ENCODE measurements at places on chromosomes 3 and 15.

DNA sequence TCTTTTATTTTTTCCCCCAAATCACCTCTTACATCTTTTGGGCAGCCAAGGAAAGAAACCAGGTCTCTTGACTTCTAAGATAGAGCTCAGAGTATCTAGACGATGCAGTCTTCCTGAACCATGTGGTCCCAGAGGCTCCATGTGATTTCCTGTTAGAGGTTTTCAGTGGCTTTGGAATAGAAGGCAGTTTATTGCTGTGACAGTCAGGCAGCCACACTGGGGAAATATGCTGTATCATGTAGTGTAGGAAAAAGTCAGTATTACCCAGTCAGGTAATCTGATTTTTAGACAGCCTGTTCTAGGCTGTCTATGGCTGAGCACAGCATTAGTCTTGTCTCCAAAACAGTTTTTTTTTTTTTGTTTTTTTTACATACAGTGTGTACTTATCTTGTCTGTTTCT, 294.3 kb downstream of the THSD4 start:
- DNase-seq = no peak

GRCh38 chr3:188421151-188421821, 267.3 kb downstream of the LPP start:
- no peak for DNase-seq

DNA sequence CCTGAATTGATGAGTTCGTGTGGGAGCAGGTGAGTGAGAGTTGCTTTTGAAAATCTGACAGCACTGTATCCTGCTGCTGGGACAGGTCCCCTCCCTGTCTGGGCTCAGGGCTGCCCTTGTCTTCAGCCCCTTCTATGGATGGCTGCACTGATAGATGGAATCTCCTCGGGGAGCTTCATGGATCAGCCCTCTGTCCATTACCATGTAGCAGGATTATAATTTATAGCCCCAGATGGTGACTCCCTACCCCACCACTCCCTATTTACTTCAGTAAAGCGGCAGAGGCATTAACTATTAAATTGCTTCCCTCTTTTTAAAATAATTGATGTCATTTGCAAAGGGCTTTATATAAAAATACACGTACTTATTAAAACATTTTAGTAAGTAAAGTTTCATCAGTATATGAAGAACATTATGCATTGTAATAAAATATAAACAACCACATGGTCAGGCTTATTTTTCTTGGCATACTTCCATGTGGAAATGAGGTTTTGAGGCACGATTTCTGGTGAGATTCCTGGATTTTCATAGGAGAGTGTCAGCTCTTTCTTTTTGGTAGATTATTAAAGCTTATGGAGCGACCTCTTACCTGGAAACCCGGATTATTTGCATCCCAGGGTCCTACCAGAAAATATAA, 38.5 kb downstream of the MAP3K13 start:
- DNase-seq = no peak

GRCh38 chr3:28053759-28054158, 187.7 kb upstream of the CMC1 start:
- no peak for DNase-seq

DNA sequence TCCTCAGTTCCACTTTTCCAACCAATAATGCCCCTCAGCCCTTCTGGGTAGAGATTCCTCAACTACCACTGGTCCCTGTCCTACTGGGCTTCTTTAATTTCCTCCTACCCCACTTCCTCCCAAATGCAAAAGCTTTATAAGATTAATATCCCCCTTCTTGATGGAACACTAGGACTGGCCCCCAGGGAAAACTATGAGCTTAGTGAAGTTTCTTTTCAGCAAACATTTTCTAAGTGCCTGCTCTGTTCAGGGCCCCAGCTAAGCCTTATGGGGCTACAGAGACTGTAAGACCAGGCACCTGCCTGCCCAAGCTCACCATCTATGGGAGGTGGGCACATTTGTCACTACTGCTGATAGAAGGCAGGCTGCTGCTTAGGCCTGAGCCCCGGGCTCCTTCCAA, 79.4 kb downstream of the RPLP1 start:
- no peak for DNase-seq

DNA sequence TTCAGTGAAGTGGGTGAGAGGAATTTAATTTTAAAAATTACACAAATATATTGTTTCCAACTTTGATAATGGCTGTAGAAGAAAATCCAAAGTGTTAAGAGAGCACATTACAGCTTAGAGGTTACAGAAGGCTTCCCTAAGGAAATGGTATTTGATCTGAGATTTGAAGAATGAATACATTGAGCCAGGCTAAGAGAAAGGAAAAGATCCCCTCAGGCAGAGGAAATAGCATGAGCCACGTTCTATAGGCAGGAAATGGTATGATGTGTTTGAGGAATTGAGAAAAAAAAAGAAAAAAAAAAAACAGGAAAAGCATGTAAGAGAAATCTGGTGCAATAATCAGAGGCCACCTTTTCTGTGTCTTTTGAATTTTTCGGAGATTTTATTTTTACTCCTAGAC, 48.6 kb downstream of the UNC13C start:
- no peak for DNase-seq

GRCh38 chr3:73197187-73197586, 135.7 kb downstream of the EBLN2 start:
- DNase-seq = no peak

DNA sequence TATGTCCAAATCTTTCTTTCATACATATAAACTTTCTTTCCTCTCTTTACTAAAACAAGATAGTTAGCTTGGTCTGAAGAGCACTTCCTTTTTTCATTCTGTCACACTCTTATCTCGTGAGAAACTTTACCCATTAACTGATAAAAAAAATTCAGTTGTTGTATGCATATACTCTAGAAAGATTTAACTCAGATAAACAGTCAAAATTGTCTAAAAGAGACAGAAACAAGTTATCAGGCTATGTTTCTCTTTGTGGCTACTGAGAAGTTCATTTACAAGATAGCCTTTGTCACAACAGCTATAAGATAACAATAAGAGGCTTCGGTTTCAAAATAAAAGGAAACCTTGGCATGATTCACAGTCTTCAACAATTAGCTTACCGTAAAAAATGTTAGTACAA, 235.7 kb upstream of the ATP10A start:
- DNase-seq = no peak

DNA sequence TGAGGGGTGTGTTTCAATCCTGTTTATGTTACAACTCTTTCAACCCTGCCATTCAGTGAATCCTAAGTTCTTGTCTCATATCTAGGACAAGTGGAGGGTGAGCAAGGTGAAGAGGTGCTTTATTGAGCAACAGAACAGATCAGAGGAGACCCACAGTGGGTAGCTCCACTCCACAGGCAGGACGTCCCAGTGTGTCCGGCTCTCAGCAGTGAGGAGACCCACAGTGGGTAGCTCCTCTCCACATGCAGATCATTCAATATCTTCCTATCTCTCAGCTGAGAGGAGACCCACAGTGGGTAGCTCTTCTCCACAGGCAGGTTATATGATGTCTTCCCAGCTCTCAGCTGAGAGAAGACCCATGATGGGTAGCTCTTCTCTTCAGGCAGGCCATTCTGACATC, 556.7 kb downstream of the SI start:
- DNase-seq = no peak

DNA sequence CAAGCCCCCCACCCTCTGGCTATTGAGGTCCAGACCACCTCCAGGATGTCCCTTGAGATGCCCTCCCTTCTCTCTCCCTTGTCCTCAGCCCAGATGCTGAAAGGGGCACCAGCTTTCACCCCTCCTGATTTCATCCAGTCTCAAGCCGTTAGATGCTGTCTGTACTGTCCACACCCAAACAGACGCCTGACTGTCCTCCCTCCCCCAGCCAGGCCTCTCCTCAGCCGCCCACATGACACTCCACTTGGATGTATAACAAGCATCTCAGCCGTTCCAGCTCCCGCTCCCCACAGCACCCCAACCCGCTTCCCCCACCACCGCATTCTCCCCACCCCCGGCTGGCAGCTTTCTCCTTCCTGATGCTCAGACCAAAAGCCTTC, 25.0 kb upstream of the CYP11A1 start:
- peak; percentile 83 for DNase-seq

All from stomach (tissue), 19 donors.